ENCODE measurements at places on chromosomes 12 and 14. TPM values are rescaled to one million over a fixed set of nuclear protein-coding genes. Genes with fewer than 3 reads are reported as not detected.

- no peak for DNase-seq
These were observed 587.7 kb downstream of the RPL10L start for GRCh38 chr14:46063872-46064271.

- no peak for DNase-seq
These were observed 5.1 kb downstream of the LHX5 start for GRCh38 chr12:113466454-113467141.

GPR162 gene
- 3.1 TPM for total RNA-seq

DNA sequence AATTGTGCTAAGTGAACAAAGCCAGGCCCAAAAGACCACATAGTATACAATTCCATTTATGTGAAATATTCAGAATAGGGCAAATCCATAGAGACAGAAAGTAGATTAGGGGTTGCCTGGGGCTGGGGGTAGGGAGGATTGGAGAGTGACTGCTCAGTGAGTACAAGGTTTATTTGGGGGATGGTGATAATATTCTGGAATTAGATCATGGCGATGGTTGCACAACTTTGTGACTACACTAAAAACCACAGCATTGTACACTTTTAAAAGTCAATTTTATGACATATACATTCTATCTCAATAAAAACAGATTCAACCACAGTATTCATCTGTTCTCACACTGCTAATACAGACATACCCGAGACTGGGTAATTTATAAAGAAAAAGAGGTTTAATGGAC is 68.7 kb upstream of the MAP1LC3B2 start:
- no peak for DNase-seq

GRCh38 chr14:89648510-89648909 is 231.5 kb upstream of the FOXN3 start:
- no peak for DNase-seq

MIP gene
- not detected for total RNA-seq

NAV3 gene
- total RNA-seq: 1.8 TPM

GRCh38 chr12:47033081-47033480 is 46.3 kb upstream of the PCED1B start:
- DNase-seq: peak; percentile 20

- no peak for DNase-seq
These were observed 3.7 kb upstream of the AQP6 start for GRCh38 chr12:49969027-49969426.

GRCh38 chr12:117912756-117913155 is 56.0 kb downstream of the KSR2 start:
- DNase-seq: no peak

DNA sequence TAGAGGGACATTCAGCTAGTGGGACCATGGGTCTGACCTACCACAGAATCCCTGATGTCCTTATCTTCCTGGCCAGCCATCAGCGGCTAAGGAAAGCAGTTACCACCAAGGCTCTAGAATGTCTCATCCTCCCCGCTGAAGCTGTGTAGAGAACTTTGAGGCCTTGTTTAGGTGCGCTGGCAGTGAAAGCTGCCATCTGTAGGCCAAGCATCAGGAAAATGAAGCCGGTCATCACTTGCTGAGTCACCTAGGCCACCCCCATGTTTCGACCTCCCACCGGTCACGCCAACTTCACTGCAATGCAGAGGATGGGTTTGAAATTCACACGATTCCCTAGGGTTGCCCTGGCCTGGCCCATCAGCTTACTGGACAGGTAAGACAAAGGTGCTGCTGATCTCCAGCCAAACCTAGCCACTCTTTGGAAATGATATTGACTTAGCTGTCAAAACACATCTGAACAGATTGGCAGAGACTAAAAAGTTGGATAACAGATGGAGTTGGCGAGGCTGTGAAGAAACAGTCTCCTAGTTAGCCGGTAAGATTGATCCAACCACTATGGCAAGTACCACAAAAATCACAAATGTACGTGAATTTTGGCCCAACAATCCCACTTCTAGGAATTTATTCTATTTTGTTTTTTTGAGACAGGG is 52.0 kb downstream of the NOS1 start:
- DNase-seq: no peak

ADGRD1 gene
- total RNA-seq: 8.3 TPM

DNA sequence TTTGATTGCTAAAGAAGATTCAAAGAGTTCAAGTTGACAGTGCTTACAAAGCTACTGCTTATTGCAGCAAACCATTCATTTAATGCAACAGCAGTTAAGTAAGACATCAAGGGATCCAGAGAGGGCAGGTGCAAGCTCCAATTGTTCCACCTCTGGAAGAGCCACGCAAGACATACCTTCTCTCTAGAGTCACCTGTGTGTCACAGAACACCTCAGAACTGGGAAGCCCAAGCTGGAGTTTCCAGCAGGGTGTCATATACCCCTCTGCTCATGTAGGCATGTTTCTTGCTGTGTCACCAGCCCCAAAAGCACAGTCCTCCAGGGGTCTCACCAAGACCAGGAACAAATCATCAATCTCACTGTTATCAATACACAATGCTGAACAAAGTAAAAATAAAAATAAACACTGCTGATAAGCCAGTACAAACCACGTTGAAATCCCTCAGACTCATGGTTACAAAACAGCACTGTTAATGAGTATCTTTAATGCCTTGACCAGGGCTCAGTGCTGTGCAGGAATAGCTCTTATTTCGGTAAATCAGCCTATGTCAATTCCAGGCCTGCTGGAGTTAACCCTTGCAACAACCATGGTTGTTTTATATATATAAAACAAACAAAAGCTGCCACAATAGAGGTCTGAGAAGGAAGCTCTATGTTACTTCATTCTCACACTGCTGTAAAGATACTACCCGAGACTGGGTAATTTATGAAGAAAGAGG is 37.4 kb upstream of the BATF start:
- DNase-seq: no peak

CLEC9A gene
- 0.48 TPM for total RNA-seq

- no peak for DNase-seq
These were observed 5.4 kb downstream of the KRT6B start for GRCh38 chr12:52446367-52447045.

GRCh38 chr12:88935856-88936255 is 355.6 kb upstream of the KITLG start:
- no peak for DNase-seq

KRT73 gene
- total RNA-seq: not detected

- DNase-seq: no peak
These were observed 232.9 kb downstream of the ZFP36L1 start for GRCh38 chr14:68559949-68560348.

DNA sequence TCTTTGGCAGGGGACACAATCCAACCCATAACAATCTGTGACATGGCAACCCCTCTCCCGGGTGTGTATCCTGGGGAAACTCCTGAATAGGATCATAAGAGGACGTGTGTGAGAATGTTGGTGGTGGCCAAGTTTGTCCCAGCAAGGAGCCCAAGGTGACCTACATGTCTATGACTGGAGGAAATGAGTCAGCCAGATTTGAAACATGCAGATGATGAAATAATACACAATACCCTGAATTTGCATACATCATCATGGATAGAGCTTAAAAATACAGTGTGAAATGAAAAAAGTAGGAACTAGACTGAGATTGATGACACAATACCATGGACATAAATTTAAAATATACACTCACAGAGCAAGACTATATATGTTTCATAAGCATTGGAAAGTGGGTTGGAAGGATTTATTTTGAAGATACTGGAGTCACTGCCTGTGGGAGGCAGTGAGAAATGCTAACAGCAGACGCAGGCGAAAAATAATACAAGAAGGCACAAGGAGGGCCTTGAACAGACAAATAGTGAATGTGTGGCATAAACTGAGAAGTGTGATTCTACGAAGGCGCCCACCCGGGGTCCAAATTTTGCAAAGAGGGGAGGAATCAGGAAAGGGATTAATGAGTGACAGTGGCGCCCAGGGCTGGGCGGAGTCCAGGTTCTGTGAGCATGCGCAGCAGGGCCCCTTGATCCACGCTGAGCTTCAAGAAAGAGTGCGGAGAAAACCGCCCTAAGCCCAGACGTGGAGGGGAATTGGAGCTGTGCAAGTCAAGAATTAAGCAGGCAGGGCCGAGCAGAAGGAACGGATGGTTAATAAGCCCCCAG is 7.0 kb upstream of the MAP1LC3B2 start:
- no peak for DNase-seq

GRCh38 chr12:116855744-116856470 is 25.3 kb downstream of the HRK start:
- peak; percentile 85 for DNase-seq

ZDHHC22 gene
- total RNA-seq: not detected

SLC25A47 gene
- not detected for total RNA-seq

All from transverse colon (tissue), 4 donors.